Glutamatergic neuron (in vitro differentiated cells): ENCODE measurements at places on chromosomes 16 and 17.

- DNase-seq: no peak
Observed at GRCh38 chr17:29129731-29130130, 50.5 kb downstream of the MYO18A start.

GRCh38 chr16:2969545-2970521, 685 bp downstream of the PAQR4 start:
- peak; percentile 79 for DNase-seq

- no peak for DNase-seq
Observed at GRCh38 chr17:31442276-31442675, 50.8 kb downstream of the RAB11FIP4 start.

DNA sequence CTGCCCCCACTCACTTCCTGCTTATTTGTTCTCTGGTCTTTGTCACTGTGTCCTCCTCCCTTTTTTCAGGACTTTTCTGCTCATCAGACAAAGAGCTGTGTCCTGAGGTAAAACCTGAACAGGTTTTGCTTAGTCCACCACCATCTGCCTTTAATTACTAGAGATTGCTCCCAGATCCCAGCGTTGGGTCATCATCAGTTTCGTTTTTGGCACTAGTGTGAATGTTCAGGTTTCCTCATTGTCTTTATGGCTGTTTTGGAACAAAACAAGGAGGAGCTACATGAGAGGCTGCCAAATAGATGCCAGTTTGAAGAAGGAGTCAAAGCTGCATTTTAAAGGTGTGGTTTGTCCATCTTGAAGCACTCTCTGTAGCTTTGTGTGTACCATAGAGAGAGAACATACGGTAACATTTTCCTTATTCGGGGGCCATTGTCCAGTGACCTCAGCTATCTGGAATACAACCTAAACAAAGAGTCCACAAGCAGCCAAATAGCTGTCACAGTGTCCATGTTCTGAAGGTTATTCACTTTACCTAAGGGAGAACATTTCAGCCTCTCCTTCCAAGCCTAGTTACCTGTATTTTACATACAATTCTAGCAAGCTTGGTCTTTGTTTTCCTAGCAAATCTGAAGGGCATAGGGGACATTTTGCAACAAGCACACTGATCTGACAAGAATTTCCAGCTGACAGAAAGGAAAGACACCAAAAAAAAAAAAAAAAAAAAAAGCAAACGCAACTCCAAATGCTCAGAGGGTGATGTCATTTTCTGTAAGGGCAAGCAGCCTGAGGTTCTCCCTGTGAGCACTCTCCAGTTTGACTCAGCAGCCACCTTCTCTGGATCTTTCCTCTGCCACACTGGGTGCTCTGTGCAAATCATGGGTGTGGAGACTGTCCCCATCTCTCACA, 196.1 kb downstream of the NTN1 start:
- DNase-seq: no peak

GRCh38 chr17:40646791-40647623, 611 bp downstream of the SMARCE1 start:
- peak; percentile 41 for DNase-seq

DNA sequence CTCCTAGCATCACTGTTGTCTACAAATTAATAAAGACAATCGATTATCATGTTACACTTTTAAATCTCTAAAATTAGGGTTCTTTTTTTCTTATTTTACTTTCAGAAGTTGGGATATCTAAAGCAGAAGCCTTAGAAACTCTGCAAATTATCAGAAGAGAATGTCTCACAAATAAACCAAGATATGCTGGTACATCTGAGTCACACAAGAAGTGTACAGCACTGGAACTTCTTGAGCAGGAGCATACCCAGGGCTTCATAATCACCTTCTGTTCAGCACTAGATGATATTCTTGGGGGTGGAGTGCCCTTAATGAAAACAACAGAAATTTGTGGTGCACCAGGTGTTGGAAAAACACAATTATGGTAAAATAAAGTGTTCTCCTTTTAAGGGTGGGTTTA, 2.4 kb downstream of the RAD51C start:
- no peak for DNase-seq

DNA sequence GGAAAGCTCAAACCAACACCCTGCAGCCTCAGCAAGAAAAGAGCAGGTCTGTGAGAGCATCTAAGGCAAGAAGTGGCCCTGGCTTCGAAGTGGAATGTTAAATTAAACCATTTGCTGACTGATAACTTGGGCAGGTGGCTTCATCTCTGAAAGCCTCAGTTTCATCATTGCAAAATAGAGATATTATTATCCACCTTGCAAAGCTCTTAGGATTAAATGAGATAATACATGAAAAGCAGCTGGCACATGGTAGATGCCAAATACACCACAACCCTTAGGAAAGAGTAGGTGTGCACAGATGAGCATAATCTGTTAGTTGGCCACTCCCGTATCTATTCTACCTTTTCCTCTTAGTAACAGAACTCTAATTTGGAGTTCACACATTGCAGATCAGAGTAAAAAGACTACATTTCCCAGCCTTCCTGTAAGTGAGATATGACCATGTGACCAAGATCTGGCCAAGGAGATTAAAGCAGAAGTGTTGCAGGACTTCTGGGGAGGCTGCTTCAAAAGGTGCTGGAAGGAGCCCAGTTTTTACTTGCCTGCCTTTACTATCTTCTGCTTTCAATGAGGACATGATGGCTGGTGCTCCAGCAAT, 288.7 kb downstream of the SOX9 start:
- no peak for DNase-seq

DNA sequence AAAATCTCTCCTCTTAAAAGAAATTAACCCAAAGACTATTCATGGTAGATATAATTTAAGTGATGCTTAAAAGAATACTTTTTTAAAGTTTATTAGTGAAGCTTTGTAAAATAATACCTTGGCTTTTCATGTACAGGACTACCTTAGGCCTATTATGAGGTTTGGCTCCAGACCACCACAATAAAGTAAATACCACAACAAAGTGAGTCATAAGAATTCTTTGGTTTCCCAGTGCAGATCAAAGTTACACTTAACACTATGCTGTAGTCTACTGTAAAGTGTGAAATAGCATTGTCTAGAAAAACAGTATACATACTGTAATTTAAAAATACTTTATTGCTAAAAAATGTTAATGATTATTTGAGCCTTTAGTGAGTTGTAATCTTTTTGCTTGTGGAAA, 31.7 kb downstream of the CLTC start:
- DNase-seq: no peak

- no peak for DNase-seq
Observed at GRCh38 chr17:42266462-42266861, 9.7 kb downstream of the STAT5B start.

DNA sequence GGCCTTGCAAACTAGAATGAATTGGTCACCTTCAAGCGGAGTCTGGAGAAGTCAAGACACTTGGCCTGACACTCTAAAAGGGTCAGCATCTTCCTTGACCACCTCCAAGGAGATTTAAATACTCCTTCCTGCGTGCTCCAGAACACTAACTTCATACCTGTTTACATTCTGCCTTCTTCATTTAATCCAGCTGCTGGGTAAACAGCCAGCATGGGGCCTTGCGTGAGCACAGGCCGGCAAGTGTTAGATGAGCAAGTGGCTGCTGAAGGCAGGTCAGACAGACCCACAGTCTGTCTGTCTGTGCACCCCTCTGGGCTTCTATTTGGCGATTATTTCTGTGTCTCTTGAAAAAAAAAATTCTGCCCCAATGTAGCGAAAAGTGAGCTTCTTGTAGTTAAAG, 153.8 kb downstream of the MSI2 start:
- no peak for DNase-seq

- DNase-seq: no peak
Observed at GRCh38 chr17:67582673-67583081, 135.1 kb upstream of the NOL11 start.

DNA sequence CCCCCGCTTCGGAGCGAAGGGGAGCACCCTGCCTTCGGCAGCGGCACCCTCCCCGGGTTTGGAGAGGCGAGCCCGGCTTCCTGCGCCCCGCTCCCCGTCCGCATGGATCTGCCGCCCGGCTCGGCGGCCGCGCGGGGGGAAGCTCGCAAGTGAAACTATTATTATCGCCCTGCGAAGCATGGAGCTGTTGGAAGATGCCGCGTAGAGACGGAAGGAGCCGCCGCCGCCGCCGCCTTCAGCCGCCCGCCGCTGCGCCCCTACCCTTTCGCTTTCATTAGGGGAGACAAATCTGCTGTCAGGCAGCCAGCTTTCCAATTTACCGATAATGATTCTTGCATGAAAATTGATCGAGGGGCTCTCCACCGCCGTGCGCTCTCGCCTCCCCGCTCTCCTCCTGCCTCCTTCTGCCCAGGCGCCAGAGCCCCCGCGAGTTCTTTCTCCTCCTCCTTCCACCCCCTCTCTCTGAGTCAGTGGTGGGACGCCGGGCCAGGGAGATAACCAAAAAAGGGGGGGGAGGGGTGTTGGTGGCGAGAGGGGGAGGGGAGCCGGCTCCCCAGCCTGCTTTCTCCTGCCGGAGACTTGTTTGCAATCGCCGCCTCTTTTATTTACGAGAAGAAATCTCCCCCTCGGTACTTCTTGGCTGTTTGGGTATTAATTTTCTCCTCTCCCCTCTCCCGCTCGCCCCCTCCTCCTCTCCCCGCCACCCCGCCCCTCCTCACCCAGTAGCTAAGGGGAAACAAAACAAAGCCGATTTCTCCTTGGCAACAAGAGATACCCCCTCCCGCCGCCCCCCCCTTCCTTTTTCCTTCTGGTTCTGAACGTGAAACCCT, 58.0 kb upstream of the GSE1 start:
- peak; percentile 81 for DNase-seq

GRCh38 chr17:39393736-39394135, 7.7 kb downstream of the FBXL20 start:
- no peak for DNase-seq

DNA sequence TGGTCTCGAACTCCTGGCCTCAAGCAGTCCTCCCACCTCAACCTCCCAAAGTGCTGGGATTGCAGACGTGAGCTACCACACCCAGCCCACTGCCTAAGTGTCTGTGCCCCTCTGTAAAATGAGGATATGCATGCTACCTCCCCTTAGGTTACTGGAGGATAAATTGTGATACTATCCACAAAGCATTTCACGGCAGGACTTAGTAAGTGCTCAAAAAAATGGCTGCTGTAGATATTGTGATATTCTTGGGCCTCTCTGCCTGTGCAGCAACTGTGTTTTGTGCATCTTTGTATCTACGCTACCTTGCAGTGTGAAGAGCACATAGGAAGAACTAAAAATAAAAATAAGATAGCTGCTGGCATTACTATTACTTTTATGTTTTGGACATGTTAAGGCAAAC, 1.9 kb upstream of the CASKIN1 start:
- DNase-seq: no peak

DNA sequence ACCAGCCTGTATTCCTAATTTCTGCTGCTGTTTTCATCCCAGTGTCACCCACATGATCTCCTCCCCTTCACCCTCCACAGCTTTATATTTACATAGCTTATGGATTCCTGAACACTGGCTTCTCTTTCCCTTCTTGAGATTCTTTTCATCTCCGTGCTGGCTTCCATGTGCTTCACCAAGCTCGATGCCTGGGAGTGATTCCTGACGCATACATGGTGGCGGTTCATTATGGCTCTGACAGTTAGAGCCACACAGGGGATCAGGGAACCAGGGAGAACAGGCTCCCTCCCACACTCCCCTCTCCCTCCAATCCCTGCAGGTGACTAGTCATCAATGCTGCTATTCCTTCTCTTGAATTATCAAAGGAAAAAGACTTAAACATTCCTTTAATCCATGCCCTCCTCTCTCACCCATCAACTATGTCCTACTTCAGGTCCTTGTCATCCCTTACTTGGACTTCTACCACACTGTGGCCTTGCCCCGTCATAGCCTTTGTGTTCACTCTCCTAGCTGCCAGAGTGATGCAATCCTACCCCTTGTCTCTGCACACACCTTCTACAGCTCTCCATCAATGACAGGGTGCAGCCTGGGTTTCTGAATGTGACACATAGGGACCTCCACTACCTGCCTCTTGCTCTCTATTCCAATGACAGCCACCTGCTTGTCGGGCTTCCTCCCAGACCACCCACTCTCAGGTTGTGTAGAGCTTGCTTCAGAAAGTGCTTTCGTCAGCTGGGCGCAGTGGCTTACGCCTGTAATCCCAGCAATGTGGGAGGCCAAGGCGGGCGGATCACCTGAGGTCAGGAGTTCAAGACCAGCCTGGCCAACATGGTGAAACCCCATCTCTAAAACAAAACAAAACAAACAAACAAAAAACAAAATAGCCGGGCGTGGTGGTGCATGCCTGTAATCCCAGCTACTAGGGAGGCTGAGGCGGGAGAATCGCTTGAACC, 43.6 kb downstream of the MYH13 start:
- DNase-seq: no peak

DNA sequence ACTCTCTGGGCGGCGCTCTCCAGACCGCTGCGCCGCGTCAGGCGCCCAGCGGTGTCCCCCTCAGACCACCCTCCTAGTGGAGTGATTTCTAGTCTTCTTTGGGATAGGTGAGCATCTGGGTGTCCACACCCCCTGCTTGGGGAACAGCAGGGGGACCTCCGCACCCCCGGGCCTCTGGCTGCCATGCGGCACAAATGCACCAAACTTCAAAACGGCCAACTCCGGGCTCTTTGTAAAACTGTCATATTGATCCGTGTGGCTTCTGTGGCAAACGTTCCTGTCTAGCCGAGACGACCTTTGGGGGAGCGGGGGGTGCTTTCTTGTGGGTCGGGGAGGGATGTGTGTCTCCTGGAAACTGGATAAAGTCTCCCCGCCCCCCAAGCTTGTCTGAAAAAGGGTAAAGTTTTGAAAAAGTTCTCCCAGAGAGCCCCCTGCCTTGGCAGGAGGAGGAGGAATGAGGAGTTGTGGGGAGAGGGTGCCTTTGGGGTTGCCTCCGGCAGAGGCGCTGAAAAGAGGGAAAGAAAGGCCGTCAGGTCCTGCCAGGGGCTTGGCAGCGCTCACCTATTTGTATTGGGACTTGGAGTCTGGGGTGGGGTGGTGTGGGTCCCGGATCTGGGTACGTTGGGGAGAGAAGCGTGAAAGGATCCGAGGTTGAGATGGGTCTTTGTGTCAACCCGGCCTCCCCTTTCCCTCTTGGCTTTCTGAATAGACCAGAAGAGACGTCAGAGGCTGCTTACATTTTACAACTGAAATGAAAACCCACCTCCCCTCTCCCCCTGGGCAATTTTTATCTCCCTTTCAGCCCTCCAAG, 2.2 kb upstream of the CHD3 start:
- peak; percentile 37 for DNase-seq

DNA sequence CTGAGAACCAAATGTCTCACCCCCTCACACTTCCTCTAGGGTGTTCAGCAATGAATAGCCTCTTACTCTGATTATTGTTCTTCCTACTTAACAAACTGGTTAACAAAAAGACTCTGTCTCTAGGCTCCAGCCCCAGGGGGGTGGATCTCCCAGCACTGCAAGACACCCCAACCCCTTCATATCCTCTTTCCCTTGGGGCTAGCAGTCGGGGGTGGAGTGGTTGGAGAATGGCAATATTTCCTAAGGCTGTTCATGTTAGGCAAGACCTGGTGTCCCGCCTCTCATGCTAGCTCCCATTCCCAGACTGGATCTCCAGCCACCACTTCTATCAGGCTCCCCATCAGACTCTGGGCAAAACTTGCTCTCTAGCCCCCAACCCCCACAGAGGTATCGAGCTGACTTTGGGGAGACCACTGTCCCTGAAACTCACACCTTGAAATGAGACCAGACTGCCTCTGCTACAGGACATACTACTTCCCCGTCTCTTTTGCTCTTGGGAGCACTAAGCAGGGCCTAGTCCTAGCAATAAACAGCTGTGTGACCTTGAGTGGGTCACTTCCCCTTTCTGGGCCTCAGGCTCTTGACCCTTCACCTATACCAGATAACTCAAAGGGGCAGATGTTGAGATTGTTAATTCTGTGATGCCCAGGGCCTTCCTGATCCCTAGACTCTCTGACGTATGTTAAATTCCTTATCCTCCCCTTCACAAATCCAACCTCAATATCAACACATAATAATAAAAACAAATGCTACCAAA, 2.4 kb downstream of the SLC25A35 start:
- DNase-seq: no peak

- peak; percentile 77 for DNase-seq
Observed at GRCh38 chr17:76369804-76370203, 14.6 kb upstream of the SPHK1 start.
